Activated T-helper 1 cell treated with anti-CD3 and anti-CD28 coated beads, Interleukin-2, amount 50 U/mL, for 16 hours (primary cell): ENCODE measurements at places on chromosomes 3 and 15.

GRCh38 chr3:125382298-125382697 lies 7.2 kb upstream of the ZNF148 start:
- DNase-seq: no peak

- DNase-seq: no peak
These were observed 12.8 kb downstream of the ATRIP start for GRCh38 chr3:48459331-48459730.

GRCh38 chr3:34260271-34261000 lies 462.0 kb downstream of the PDCD6IP start:
- no peak for DNase-seq

DNA sequence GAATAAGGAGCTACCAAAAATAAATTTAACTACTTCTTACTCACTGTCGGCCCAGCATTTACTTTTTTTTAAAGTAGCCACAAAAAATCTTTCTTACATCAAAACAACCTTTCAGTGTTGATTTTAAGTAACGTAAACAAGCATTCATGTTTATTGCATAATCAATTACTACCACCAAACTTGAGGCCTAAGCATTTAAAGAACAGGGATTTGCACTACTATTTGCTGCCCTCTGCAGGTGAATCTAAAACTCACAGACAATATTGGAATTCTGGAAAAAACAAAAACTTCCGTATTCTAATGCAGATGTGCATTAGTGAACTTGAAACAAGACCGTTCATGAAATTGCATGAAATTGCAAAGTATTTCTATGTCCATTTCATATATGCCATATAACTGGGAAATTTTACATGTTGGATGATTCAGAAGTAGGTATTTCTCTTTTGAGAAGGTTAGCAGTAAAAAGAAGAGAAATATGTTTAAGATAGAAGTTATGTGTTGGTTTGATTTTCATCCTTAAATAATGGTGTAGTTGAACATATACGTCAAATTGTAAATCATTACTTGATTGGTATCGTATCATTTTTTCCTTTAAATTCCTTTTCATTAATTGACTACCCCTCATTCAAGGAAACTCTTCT lies 55.6 kb downstream of the CGGBP1 start:
- DNase-seq: no peak

DNA sequence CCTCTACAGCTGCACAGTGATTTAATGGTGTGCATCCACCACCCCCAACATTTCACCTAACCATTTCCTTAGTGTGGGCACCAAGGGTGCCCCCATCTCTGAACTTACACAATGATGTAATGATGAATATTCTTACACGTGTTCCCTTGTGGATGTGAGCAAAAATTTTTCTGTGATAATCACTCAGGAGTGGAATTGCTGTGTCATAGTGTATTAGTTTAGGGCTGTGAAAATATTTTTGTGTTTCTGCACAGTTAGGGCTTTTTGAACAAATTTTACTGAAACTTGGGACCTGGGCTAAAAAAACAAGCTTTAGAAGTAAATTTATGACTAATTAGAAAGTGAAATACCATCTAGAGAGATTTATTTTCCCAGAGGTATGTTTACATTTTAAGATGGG lies 134.5 kb upstream of the CCNL1 start:
- DNase-seq: no peak

DNA sequence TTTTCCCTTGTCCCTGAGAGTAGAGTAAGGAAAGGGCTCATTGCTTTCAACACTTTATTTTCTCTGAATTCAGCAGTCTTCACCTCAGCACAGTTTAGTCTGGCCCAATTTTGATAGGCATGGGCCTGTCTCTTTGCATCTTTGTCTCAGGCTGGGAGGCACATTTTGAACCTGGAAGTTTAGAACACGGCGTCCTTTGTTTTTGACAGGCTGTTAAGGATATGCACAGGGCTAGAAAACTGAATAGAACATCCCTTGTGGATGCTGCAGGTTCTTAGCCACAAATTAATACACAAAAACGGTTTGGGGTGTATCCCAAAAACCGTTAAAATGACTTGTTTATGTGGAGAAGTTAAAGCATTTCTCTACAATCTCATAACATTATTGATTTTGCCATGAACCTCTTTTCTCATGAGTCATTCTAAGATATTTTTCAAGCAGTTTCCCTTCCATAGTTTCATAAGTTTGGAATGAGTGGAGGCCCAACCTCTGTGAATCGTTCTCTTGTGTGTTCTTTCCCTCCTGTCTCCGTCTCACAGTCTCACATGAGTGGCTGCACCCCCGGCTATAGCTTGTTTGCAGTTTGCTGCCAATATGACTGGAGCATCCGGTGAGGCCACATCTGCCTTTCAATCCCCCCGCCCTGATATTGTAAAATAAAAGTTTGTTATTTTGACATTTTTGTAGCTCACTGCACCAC lies 192.9 kb upstream of the EIF1B start:
- no peak for DNase-seq

- no peak for DNase-seq
These were observed 259.4 kb upstream of the PROK2 start for GRCh38 chr3:72044231-72044855.

DNA sequence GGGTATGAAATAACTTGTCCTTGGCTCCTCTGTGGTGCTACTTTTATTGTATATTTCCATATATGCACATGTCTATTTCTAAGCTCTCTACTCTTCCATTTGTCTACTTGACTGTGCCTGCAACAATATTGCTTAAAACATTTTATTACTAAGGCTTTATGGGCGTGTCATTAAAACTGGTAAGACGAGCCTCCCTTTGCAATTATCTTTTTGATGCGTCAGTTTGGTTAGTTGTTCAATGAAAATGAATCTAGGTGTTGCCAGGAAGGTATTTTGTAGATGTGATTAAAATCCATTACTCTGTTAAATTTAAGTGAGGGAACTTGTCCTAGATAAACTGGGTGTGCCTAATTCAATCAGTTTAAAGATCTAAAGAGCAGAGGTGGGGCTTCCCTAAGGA lies 12.9 kb upstream of the TRA2B start:
- DNase-seq: no peak

- no peak for DNase-seq
These were observed 802 bp upstream of the NECTIN3 start for GRCh38 chr3:111070772-111071256.

- DNase-seq: no peak
These were observed 222.0 kb downstream of the PYDC2 start for GRCh38 chr3:191682961-191683360.

- DNase-seq: no peak
These were observed 11.2 kb upstream of the KPNA4 start for GRCh38 chr3:160576621-160577020.

- no peak for DNase-seq
These were observed 8.4 kb upstream of the CRTAP start for GRCh38 chr3:33105341-33105948.

DNA sequence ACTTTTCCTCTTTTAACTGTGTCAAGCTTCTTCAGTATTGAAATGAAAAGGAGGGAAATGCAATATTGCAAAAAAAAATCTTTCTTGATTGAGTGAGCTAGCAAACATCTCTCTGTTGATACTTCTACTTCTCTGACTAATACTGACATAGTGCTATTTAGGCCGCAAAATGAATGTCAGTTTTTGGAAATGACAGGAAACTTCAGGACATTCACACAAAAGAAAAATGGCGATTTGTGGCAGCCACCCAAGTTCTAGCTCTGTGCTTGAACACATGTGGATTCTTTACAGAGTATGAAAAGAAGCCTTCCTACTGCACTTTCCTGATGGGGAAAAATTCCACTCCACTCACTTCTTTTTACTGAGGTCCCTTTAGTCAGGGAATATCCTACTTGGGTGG lies 486.8 kb upstream of the ALCAM start:
- DNase-seq: no peak

GRCh38 chr3:147216143-147216673 lies 190.1 kb downstream of the ZIC4 start:
- DNase-seq: no peak

- DNase-seq: no peak
These were observed 245.0 kb downstream of the SHOX2 start for GRCh38 chr3:157861076-157861765.

DNA sequence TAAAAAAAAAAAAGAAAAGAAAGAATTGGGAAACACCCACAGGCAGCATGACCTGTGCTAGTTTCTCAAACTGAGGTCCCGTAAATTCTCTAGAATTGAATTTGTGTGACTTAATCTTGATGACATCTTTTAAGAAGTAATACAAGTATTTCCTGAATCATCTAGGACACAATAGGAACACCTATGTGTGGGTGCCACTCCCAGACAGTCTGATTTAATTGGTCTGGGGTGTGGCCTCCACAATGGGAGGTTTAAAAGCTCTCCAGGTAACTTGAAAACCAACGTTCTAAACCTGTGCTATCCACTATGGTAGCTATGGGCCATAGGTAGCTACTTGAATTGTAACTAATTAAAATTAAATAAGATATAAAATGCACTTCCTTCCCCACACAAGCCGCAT lies 28.1 kb downstream of the CFAP92 start:
- DNase-seq: no peak

DNA sequence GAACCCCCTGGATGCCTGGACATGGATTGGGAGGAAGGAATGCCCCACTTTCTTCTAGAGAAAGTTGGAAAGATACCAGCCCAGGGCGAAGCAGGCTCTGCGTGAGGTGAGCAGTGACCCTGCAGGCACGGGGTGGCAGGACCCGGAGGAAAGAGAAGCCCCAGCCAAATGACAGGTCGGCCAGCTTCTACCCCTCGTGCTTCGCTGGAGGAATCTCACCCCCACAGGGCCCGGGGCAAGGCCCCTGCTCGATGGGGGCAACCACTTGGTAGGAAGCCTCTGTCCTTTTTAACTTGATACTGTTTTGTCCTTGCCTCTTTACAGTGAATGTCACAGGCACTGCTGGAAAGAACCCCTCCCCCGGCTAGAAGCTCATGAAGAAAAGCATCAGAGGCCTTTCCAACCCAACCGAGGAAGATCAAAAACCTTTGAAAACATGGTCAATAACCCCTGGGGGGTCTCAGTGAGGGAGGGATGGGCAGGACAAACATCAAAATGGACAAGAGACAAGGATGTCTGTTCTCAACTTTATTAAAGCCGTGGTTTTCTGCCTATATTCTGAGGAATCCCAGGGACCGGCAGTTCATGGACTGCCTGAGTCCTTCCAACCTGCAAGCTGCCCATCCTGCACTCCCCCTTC lies 54.4 kb downstream of the SH3BP5 start:
- no peak for DNase-seq
